ENCODE measurements at places on chromosomes 5 and 9.
A peak's percentile ranks its signal among the peaks of the same experiment; 100 is the strongest.

- no peak for DNase-seq
These were observed 226.5 kb downstream of the TAF11L14 start for GRCh38 chr5:17860660-17861315.

- peak; percentile 83 for DNase-seq
These were observed at the start of gene MCC for GRCh38 chr5:113487781-113488644. MCC (minus strand) TSS chr5:113488453.

- DNase-seq, result no peak
These were observed 141.3 kb upstream of the MSX2 start for GRCh38 chr5:174583071-174583470.

DNA sequence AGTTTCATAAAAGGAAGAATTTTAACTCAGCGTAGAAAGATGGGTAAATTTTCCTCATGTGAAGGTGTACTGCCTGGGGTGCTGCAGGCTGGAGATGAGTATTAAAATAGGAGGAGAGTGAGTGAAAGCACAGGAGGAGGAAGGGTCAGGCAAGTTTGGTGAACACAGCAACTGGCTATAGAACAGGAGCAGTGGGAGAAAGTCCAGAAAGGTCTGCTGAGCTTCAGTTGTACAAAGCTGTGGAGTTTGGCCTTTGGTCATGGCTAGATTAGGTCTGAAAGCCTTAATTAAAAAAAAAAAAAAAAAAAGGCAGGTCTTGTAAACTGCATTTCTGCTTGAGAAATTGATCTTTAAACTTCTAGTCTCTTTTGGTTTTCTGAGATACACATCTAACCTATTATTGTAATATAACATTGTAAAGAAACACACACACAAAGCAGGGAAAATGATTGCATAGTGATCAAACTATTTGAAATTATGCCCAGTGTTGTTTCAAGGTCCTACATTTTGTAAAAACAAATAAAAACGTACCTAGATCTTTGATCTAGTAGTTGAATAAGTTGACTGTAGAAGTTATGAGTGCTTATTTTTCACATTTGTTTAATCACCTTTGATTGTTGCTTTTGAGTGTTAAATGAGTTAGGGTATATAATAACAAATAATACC lies 43.6 kb downstream of the MAP3K1 start:
- DNase-seq, result no peak

DNA sequence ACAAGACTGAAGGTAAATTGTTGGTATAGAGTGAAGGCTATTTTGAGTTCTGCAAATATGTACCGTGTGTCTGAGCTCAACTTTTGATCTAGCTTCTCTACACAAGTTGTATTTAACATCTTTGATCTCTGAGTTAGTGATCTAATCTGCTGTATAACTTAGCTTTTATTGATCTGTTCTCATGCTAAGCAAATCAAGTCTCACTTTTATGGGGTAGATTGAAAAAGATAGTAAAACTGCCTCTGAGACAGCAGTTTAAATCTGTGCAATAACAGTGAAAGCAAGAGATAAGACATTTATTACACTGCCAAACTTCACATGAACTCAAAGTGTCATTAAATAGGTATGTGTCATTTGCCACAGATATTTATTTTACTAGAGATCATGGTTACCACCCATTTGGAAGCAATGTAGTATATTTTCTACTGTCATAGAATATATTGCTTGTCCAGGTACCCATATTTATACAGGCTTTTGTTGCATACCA lies 477.3 kb downstream of the ISL1 start:
- DNase-seq, result peak; percentile 63

DNA sequence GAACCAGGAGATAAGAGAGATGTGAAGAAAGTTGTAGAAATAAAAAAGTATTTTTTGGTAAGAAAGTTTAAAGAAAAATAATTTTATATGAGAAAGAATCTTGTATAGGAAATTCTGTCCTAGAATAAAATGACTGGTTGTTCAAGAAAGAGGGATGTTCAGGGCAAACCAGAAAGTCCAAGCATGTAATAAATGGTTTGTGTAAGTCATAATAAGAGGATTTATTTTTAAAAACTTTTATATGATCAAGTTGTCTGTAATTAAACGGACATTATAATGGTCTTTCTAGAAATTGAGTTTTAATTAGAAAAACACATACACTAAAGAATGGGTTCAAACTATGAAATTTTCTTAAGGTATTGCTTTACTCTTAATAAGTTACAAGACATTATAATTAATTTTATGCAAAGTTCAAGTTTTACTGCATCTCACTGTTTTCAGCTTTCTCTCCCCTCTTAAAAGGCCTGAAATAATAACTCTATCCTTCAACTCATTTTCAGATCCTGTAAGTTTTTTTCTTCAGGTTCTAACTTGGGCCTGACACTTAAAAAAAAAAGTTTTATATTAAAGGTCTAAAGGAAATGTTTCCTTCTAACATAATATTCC lies 56.1 kb upstream of the ZNF300 start:
- DNase-seq, result no peak

DNA sequence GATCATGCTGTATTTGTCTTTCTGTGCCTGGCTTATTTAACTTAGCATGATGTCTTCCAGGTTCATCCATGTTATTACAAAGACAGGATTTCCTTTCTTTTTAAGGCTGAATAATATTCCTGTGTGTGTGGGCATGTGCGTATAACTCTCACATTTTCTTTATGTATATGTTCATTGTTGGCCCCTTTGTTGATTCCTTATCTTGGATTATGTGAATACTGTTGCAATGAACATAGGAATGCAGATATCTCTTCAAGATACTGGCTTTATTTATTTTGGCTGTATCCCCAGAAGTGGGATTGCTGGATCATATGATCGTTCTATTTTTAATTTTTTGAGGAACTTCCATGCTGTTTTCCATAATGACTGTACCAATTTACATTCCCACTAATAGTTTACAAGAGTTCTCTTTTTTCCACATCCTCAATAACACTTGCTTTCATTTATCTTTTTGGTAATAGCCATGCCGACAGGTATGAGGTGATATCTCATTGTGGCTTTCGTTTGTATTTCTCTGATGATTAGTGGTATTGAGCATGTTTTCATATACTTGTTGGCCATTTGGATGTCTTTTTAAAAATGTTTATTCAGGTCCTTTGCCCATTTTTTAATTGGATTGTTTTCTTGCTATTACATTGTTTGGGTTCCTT lies 38.0 kb downstream of the CREBRF start:
- DNase-seq, result no peak

DNA sequence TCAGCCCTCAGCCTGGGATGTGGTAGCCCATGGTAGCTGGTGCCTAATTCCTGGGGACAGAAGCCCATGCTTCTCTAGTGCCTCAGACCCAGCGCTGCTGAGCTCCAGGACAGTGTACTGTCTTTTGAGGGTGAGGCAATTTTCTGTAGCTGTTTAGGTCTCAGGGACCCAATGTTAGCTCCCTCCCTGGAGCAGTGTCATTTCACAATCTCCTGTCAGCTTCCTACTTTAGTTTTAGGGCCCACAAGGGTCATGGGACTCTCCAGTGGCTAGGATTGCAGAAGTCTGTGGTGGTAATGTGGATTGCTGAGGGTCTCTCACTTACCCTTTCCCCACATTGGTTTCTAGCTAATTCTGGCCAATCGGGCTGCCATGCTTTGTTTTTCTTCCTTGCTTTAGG lies 67.7 kb upstream of the CCL21 start:
- DNase-seq, result no peak

DNA sequence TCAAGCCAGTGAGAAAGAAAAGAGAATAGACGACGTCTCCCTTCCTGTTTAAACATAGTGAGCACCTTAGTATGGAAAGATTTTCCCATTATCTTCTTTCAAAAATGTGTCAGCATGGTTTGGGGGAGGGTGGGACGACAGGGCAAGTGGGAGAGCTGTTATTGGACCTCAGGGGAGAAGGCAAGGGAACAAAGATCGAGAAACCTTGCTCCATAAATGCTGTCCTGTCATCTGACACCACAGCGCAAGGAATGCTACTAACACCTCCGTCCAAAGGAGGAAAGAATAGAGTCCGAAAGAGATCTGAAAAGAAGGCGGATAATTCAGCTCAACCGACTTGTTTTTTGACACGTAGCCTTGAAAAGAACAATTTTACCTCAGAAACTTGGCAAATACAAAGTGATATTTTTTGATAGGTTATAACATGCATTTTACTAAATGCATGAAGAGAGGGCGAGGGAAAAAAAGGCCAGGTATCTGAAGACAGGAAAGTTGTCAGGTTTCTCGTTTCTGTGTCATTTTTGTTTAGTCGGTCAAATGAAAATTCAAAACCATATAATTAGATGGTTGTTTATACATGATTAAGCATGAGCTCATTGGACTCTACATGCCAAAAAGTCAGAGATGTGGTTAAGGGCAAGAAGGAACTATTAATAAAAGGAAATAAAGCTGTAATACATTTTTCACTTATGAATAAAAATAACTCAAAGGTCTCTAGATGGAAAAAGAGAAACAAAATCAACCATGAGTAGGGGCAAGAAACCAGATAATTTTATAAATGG lies 155.7 kb downstream of the GLIS3 start:
- DNase-seq, result no peak

- DNase-seq, result no peak
These were observed 106.3 kb upstream of the SPOCK1 start for GRCh38 chr5:137605411-137605810.

DNA sequence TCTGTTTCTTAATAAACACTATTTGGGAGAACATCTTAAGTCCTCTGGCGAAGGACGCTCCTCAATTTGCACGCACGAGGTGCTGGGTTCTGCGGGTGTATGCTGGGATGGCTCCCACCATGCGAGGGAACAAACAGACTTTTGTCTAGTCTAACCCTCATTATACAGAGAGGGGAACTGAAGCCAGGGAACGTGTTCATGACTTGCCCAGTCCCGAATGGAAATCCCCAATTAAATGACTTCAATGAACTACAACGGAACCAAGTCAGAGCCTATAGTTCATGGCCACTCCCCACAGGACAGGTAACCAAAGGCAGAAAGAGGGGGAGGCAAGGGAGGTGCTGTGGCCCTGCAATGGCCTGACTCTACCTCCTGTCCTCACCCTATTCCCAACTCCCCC lies 9.3 kb downstream of the TLE1 start:
- DNase-seq, result no peak
